ENCODE measurements at places on chromosomes 11 and 22. TPM values are rescaled to one million over a fixed set of nuclear protein-coding genes. Genes with fewer than 3 reads are reported as not detected.
A peak's percentile ranks its signal among the peaks of the same experiment; 100 is the strongest.

APLNR gene
- total RNA-seq = 0.09 TPM

P2RX6 gene
- total RNA-seq = not detected

GRCh38 chr22:40023341-40023841 lies 28.6 kb downstream of the FAM83F start:
- DNase-seq = no peak

GRCh38 chr11:27619763-27620335 lies 80.4 kb downstream of the BDNF start:
- no peak for DNase-seq

C22orf15 gene
- not detected for total RNA-seq

MRE11 gene
- 22.0 TPM for total RNA-seq

DRICH1 gene
- not detected for total RNA-seq

DNA sequence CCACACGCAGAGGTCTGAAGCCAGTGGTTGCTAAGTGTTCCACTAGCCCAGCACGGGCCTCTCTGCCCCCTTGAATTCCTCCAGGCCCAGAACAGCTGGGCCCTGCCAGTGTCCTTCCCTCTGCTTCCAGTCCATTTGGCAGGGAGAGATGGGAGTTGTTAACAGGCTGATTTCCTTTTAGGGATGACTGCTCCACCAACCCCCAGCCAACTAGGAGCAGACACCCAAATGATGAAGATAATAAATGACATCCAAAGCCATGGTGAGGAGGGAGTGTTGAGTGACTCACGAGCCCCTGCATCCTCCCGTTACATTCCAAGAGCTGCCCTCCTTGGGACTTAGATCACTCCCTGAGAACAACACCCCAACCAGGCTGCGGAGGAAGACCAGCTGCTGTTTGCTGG lies 20.6 kb downstream of the PARVA start:
- peak; percentile 15 for DNase-seq

GRCh38 chr11:30837252-30837651 lies 251.1 kb upstream of the MPPED2 start:
- no peak for DNase-seq

CLDN5 gene
- 198 TPM for total RNA-seq

MYBPC3 gene
- not detected for total RNA-seq

DNA sequence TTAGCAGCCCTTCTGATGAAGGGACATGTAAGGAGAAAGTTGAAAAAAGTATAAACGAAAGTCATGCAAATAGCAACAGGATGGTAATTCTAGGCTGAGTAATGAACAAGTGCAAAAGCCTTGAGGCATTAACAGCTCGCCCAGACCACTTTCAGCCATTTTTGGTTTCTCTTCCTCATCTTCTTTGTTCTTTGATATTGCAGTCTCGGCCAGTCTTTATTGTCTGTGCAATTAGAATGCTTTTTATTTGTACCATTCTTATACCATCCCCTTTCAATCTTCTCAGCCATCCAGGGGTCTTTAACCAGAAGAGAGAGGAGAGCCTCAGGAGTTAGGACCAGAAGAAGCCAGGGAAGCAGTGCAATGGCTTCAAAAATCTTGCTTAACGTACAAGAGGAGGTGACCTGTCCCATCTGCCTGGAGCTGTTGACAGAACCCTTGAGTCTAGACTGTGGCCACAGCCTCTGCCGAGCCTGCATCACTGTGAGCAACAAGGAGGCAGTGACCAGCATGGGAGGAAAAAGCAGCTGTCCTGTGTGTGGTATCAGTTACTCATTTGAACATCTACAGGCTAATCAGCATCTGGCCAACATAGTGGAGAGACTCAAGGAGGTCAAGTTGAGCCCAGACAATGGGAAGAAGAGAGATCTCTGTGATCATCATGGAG lies 7.3 kb downstream of the TRIM34 start:
- no peak for DNase-seq

DNA sequence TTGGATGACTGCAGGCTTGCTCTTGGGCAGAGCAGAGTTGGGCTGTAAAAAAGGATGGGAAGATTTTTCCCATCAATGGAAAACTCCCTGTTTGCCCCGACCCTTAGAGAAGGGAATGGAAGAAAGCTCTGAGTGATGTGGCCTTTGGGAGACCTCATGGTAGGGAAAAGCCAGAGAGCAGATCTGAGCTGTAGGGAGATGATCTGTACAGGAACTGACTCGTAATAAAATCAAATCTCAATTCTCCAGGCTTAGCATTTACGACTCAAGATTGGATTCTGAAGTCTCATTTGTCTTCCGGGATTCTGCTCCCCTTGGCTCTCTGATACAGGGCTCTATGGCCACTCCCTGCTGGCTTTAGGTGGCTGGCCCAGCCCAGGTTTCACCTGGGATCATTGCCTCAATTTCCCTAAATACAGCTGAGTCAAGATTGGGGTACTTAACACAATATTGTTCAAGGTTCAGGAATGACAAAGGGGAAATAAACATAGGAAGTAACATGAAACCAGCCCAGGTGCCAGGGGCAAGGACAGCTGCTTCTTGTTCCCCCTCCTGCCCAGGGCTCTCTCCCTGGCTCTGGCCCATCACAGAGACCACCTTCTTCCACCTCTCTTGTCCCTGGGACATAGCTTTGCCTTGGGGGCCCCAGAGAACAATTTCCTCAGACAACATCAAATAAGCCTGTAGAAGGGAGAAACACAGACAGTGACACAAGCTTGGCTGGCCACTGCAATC lies 38.4 kb upstream of the THY1 start:
- DNase-seq = no peak

- DNase-seq = no peak
Observed at GRCh38 chr11:116636341-116636929, 136.4 kb downstream of the BUD13 start.

GRCh38 chr11:72072348-72072747 lies 8.0 kb downstream of the NUMA1 start:
- DNase-seq = peak; percentile 80

GRCh38 chr11:46445920-46446771 lies 54.6 kb upstream of the CHRM4 start:
- DNase-seq = peak; percentile 37

DNA sequence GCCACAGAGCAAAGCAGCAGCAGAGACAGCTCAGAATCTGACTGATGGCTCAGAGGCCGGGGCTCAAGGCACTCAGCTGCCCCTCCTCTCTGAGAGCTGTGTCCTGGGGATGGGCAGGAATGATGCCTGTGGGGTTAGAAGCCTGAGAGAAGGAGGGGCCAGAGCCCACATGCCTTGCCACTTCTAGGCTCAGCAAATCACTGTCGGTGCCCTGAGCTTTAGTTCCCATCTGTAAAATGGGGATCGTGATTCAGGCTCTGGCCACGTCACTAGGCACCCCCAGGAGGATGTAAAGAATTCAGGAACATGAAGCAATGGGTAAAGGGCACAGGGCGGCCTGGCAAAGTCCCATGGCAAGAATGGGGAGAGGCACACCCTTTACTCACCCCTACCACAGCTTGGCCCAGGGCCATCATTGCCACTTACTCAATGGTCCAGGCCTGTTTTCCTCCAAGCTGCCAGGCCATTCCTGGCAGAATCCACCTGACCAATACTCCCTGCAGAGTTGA lies 3.4 kb upstream of the CDC42EP2 start:
- DNase-seq = no peak

DNA sequence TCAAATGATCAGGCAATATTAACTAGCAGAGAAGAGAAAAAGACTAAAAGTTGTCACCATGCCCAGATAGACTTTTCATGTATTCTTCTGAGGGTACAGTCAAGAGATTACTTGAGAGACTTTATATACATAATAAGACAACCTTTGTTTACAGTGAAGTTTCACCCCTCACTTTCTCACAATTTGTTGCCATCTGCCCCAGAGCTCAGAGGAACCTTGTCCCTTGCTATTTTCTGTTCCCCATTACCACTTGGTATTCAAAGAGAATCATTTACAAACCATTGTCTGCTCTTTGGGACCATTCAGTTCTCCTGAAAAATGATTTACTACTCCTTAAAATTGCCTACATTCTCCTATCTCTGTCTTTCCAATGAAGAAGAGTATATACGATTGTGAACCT lies 544.6 kb downstream of the CNTN5 start:
- DNase-seq = no peak

DNA sequence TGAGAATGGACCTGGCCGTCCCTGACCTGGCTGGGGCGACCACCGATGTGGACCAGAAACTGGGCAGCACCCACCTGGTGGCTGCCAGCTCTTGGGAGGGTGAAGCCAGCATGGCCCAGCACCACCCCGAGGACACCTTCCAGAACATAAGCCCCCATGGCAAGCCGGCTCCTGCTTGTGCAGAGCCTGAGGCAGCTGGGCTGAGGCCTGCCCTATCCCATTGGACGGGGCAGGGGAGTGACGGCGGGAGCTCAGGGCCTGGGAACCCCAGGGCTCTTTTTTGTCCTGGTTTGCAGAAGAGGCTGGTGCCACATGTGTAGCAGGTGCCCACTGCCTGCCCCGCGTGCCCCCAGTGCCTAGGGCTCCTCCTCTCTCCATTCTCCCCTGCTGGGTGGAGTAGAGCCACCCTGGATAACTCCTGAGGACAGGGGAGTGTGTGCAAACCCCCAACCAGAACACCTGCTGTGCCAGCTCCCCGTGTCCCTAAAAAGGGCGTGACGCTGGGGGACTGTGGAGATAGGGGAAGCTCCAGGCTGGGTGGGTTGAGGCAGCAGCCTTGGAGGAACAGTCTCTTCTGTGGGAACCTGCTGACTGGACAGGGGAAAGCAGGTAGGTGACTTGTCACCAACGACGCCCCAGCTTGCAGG lies 11.9 kb downstream of the DUSP8 start:
- no peak for DNase-seq

Data from endothelial cell of umbilical vein (primary cell).